ENCODE measurements at places on chromosomes 7 and 10.

DNA sequence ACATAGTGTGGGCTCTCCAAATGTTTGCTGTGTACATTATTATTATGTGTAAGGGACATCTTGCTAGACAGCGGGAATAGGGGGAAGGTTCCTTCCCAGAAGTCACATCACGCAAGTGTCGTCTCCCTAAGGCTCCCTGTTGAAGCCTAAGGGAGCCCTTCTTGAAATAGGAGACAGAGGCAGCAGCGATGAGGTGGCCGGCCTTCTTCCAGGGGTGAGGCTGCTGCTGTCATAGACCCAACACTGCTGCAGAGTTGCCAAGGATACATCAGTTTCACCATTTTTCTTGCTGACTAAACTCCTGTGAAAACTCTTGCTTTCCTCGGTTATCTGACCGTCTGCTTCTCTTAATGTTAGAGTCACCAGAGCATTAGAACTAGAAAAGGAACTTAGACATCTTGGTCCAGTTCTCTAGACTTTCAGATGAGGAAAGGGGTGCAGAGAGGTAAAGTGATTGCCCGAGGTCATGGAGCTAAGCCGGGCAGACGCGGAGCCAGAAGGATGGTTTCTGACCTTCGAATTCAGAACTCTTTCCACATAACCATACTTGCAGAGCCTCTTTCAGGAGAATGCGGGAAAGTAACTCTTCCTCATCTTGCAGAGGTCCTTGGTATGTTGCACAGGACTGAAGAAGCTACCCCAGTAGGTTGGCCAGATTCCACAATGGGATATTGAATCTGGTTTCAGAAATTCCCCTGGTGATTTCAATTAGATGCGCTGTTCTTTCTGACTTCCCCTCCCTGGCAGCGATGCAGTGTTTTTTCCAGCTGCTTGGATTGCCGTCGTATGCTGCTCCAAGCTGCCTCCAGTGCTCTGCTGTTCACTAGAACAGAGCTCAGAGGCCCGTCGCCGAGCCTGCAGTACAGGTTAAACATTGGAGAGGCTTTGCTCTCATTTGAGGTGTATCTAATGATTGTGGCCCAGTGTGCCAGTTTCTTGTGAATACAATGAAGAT is 217.1 kb downstream of the CAMK1D start:
- DNase-seq: no peak

DNA sequence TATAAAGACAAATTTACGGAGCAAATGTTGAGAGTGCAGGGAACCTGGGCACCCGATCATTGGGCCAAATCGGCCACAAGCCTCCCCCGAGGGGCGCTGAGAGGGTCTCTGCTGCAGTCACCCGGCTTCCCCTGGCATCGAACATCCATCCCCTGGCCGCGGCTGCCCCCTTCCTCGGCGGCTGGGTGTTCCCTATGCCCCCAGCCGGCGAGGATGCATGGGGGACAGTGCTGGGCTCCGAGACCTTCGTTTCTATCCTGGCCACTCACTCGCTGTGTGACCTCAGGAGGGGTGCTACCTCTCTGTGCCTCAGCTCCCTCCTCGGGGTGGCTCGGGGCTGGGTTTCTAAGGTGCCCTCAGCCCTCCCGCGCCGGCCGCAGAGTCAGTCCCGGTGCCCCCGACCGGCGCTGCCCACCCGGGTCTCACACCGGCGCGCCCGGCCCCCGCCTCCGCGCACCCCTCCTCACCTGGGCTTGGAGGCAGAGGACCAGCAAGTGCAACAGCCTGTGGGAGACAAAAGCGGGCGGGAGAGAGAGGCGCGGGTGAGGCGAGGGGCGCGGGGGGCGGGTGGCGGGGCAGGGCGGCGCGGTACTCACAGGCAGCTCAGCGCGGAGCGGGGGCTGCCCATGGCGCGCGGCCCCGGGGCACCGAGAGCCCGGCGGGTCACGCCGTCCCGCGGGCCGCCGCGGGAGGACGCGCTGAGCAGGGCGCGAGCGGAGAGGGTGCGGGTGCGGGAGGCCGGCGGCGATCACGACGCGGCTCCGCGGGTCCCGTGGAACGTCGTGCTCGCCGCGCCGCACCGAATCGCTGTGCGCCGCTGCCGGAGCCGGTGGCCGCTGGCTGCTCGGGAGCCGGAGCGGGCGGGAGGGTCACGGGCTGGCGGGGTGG is at the start of gene FGF8:
Gene FGF8 (minus strand): TSS at position 842 of the 888 bp plus-strand sequence. CDS start 214 bp downstream, at position 628.
- DNase-seq: no peak

- DNase-seq: no peak
Observed at GRCh38 chr10:121310151-121310711, 288.0 kb downstream of the FGFR2 start.

GRCh38 chr7:43583424-43584194 is 701 bp downstream of the STK17A start:
- no peak for DNase-seq

- DNase-seq: no peak
Observed at GRCh38 chr10:34628174-34628796, 186.8 kb downstream of the PARD3 start.

- no peak for DNase-seq
Observed at GRCh38 chr10:65377687-65378086, 1548.1 kb upstream of the LRRTM3 start.

DNA sequence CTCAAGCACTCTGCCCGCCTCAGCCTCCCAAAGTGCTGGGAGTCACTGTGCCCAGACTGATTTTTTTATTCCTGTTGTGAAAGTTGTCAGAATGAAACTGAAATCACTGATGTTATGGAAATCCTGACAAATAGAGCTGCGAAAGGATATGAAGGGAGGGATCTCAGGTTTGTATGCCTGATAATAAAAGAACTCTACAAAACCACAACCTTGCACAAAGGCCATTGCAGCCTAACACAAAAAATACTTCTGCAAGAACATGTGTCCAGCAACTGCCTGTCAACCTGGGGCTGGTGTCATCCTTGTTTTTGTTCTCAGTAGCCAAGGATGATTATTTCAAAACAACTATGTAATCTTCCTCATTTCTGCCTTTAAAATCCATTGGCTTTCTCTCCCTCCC is 126.1 kb downstream of the NEBL start:
- DNase-seq: no peak

DNA sequence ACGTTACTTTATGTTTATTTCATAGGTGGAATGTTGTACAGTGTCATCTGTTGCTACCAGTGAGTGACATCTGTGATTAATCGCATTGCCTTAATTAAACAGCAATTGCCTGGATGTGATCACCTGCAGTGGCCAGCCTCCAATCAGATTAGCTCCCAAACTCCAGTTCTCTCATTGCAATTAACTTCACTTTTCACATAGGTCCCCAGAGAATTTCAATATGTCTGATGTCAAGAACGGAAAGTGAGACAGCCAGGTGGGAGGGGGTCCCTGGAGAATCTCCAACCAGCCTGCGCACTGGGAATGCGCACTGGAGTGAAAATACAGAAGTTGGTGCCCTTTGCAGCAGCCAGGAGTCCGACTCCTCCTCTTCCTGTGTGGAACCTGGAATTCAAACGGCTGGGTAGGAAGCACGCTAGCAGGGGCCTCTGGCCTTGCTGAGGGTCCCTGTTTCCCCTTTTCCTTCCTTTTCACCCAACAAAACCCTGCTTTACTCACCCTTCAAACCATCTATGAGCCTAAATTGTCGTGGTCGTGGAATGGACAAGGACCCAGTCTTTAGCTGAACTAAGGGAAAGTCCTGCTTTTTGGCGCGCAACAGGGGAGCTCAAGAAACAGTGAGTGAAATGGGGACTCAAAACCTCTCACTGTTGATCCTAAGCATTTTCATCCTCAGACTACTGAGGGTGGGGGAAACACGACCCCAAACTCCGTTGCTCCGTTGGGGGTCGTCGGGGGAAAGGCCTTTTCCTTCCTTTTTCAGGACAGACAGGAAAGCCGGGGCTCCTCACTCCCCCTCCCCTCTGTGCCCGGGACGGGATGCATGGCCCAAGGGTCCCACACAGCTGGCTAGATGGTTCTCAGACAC is 1355.5 kb upstream of the LRRTM3 start:
- no peak for DNase-seq

GRCh38 chr10:3169271-3169670 is 3.3 kb downstream of the PITRM1 start:
- DNase-seq: no peak

DNA sequence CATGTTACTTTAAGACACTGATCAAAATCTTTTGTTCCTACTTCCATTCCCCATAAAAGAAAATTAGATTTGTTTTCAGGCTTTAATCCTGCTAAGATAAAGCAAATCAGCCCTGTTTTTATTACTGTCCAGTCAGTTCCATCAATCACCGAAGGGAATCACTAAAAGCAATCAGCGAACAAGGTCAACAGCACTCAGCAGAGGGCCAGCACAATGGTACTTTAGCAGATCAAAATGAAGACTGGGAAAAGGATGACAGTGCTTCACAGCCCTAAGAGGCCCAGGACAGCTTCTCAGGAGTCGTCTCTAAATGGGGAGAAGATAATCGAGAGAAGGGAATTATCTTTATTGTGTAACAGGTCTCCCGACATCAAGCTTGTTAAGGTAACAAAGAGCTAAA is 32.7 kb downstream of the SEM1 start:
- no peak for DNase-seq

DNA sequence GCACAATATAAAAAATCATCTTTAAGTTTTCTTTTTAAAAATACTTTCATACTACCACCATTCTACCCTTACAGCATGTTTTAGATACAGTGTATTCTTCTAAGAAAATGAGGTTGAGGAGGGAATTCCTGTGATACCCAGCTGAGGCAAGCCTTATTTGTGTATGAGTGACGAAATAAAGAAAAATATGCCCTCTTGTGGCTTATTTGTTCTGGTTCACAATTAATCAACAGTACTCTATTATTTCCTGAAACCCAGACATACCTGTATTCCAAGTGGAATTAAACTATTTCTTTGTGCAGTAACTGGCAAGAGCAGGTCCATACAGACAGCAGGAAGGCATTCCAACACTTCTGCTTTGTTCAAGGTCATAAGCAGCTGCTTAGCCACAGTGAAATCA is 4.5 kb upstream of the SEMA3D start:
- no peak for DNase-seq

DNA sequence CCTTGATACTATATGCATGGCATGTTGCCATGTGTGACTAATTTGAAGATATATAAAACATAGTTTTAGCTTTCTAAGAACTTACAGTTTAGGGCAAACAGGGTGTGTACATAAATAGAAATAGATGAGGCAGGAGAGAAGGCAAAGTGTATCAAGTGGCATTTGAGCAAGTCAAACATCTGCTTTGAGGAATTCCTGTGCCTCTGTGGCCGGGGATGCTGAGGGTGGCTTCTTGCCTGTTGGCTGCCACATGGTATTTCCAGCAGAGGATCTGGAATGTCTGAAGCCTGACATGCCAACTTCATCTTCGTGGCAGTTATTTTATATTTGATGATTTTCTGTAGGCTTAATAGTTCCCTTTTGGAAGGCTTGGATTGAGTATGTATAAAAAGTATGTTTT is 6.0 kb downstream of the SSBP1 start:
- no peak for DNase-seq

- no peak for DNase-seq
Observed at GRCh38 chr7:35900651-35901050, 99.8 kb downstream of the SEPTIN7 start.

DNA sequence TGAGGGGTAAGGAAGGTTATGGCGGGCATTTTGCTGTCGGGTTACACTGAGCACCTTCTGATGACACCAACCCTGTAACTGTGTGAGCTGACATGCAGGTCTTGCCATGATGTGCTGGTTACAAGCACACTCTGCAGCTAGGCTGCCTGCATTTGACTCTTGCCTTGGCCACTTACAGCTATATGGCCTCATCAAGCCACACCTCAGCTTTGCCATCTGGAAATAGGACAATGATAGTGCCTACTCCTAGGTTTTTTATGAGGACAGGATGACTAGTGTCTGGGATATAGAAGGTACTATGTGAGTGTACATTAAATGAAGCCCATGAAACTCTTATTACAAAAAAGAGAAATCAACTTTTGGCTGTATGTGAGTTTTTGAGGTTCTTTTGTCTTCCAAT is 58.0 kb downstream of the AKR1B1 start:
- no peak for DNase-seq

- no peak for DNase-seq
Observed at GRCh38 chr7:135855846-135856245, 107.2 kb upstream of the FAM180A start.

DNA sequence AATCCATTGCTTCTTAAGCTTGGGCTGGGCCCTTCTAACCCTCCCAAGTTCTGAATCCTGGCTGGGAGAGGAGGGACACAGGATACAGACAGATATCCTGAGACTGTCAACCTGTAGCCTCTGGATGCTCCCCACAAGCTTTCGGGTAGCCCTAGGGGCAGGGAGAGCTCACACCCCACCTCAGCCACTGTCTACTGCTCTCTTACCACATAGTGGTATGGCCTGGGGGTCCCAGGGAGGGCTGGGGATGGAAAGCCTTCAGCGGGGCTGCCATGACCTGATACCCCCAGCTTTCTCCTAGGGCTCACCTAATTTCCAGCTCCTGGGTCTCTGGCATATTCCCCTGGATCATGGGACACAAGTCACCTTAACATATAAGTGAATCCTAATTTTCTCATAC is 25.1 kb downstream of the CRHR2 start:
- no peak for DNase-seq

DNA sequence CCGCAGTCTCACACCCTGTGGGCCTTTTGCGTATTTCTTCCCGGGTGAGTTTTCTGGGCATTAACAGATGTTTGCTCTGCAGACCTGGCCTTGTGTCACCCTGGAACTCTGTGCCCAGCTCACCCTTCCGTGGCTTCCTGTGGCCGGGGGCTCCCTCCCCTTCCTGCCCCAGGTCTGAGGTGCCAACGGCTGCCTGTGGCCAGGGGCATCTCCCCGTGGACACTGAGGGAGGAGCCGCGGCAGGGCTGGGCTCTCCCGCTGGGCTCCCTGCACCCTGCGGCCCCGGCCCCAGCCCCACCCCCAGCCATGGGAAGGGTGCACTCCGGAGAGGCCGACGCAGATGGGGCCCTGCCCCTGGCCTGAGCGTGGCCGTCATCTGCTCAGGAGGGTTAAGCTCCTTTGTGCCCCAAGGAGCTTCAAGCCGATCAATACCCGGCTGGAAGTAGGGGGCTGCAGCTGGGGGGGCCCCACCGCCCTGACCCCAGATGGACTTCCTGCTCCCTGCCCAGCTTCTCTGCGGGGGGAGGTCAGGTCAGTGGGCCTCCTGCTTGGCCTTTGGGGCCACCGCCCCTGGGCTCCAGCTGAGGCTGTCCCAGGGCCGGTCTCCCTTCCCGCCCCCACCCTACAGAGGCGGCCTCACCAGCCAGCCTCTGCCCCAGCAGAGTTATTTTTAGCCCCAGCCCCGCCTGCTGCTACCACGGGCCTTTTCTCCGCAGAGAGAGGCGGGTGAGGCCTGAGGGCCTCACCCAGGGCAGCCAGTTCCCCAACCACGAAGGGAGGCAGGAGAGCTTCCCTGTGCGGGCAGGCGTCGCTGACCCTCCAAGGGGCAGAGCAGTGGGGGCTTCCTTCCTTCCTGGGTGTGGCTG is 24.2 kb downstream of the PWWP2B start:
- DNase-seq: no peak

DNA sequence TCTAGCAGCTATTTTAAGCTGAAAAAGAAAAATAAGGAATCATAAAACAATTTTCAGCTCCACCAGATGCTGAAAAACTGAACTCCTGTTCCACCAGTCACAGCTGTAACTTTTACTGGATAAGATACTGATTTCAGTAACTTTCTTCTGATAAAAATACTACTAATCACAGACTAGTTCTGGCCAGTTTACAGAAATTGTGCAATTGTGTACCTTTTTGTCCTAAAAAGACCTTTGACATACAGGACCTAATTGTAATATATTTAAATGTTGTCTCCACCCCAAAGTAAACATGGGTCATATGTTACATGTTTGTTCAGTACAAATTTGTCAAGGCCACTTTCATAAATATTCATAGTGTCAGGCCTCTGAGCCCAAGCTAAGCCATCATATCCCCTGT is 27.1 kb upstream of the PIP start:
- no peak for DNase-seq

GRCh38 chr10:87095236-87095945 is 385 bp downstream of the SHLD2 start:
- DNase-seq: no peak

All from AG04449 (cell line).